ENCODE measurements at places on chromosomes 2 and 18.

DNA sequence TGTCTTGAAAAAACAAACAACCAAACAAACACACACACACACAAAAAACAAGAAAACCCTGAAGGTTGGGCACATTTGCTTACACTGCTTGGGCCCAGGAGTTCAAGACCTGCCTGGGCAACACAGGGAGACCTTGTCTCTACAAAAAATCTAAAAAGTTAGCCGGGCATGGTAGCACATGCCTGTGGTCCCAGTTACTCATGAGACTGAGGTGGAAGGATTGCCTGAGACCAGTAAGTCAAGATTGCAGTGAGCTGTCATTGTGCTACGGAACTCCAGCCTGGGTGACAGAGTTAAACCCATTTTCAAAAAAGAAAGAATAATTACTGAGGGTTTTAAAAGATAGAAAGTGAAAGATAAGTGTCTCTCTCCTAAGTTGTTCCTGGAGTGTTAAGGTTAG is 103.4 kb downstream of the MBD5 start:
- no peak for DNase-seq

DNA sequence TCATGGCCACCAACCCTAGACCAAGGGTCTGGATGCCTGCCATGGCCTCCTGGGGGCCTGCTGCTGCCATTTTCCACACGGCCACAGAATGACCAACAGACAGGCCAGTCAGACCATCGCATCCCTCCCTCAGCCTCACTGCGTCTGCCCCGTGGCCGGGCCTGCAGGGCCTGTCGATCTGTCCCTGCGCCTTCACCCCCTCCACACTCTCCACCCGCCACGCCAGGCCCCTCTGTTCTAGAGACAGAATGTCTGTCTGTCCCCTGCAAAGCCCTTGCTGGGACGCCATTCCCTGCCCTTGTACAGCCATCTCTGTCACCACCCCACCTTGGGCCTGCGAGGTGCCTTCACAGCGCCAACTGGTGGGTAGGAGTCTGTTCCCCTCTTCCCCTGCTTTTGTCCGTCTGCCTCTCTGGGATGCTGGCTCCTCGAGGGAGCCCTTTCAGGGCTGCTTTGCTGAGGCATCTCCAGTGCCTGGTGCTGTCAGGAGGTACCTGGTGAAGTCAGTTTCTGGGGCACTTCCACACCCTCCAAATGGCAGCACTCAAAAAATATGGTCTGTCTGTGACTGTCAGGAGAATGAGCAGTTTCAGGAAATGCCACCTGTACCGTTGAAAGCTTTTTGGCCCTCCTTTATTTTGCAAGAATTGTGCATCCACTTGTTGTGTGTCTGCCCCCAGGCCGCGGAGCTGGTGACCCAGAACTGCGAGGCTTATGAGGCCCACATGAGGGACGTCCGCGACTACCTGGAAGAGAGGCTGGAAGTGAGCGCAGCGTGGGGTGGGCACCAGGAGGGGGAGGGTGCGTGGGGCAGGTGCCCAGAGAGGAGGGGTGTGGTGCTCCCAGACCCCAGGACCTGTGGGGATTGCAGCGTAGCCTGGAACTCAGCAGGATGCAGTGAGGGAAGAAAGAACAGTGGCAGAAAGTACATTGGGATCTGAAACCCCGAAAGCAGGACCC is 6.7 kb upstream of the ESPNL start:
- no peak for DNase-seq

DNA sequence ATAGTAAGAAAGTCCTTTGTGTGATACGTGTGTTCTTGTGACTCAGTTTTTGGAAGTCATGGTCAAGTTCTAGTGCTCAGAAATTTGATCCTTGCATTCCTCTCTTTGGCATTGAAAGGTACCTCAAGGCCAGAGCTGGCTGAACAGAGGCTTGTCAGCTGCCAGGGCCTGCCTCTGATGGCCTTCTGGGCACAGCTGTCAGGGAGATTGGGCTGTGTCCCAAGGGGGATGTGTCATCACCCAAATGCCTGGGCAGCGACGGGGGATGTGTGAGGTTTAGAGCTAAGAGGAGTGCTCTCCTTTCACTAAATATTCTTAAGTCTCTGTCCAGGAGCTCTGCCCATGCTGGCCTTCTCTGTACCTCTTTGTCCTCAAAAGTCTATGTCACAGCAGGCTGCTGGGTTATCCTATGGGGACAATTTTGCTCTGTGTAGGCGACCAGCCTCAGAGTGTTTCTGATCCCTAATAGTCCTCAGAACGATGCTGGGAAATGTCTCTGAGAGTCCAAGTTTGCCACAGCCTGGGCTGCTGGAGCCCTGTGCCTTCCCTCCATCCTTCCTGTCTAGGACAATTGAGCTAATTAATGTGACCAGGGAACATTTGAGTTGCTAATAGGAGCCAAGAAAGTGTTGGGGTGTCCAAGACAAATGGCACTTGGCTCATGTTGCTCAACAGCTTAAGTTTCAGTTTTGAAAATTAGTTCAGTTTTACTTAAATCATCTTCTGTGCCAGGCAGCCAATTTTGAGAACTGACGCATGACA is 115.4 kb upstream of the ZNF521 start:
- peak; percentile 72 for DNase-seq

GRCh38 chr2:73385123-73385503 is 523 bp upstream of the ALMS1 start:
- no peak for DNase-seq

DNA sequence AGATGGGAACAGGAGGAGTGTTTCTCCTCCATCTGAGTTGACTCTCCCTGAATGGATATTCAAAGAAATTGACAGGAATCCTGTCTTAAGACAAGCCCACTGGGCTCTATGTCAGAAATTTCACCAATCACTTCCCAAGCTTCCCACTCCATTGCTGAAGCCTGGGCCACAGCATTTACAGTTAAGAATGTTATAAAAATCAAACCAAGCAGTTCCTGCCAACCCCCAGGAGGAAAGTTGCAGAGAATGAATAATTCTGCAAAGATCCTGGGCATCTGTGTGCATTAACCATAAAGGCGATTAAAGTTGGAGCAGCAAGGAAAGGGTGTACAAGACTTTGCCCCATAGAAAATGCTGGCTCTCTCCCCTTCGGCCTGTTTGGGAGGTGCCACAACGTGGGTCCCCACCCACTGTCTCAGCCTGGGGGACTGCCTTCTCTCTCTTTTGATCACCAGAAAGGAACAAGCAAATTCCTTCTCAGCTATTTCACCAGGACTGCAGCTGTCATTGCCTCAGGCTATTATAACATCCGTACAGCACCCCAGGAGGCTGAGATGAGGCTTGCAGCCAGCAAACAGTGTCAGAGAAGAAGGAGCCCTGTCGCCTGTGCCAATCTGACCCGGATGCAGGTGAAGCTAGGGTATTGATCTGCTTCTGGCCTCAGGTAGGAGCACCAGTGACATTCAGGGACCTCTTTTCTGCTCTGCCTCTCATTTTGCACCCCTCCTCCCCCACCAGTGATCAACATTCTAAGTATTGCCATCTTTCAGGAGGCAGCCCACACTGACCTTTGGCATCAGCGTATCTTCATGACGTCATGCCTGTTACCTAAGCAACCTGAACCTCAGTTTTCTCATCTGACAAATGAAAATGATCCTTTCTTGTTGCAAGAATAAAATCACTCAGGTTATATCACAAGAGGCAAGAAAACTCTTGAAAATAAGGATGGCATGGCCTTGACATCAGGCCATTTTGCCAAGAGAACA is 219.0 kb downstream of the SH3BP4 start:
- no peak for DNase-seq

GRCh38 chr2:164080486-164080885 is 344.7 kb upstream of the FIGN start:
- no peak for DNase-seq

DNA sequence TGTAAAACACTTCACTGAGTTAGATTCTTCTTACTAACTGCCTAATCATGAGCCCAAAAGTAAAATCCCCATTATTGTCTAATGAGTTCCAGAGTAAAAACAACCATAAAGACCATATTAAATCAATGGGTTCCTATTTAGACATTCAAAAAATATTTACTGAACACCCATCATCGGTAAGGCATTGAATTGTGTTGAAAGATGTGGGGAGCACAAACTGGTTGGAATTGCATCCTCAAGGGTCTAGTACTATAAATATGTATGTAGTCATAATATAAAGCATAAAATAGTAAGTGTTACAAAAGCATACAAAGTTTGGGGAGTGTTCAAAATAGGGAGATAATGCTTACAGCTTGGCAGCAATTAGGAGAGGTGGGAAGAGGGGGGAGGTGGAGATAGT is 3.0 kb upstream of the MARCHF4 start:
- no peak for DNase-seq

- no peak for DNase-seq
These were observed 3.7 kb downstream of the CLEC4F start for GRCh38 chr2:70816726-70817125.

- no peak for DNase-seq
These were observed 16.6 kb upstream of the GALNT1 start for GRCh38 chr18:35564795-35565453.

DNA sequence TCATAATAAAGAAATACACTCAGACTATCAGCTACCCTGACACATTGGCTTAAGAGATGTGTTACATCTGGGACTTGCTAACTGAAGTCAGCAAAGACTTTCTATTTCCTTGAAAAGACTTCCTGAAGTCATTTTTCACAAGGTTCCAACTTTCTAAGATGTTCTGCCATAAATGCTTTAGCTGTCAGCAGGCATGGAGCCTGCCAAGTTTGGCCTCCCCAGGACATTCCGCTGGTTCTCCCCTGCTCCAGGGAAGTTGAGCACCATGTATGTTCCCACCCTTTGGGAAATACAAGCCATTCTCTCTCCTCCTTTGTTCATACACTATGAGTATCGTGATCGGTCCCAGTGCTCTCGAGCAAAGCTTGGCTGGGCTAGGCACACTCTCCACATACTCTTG is 202.7 kb upstream of the CCDC68 start:
- DNase-seq, result peak; percentile 15

DNA sequence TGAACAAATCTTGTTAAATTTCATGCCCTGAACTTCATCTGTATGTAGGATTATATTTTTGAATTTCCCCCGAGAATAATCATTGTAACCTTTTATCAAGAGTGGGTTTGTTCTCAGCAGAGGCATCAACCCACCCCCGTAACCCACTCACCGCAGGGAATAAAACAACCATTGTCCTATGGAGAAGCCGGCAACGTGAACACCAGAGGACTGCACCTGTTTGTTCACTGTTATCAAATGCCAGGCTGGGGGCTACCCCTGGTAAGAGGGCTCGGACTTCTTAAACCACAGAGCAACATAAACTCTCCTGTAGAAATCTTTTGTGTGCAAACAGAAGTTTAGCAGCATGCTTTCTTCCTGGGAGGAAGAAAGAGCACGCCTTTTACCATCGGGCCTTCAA is 610.4 kb downstream of the ERBB4 start:
- DNase-seq, result no peak

GRCh38 chr2:137357634-137358033 is 592.3 kb downstream of the THSD7B start:
- DNase-seq, result no peak

- DNase-seq, result no peak
These were observed 6.8 kb downstream of the DNAJB2 start for GRCh38 chr2:219285894-219286425.

DNA sequence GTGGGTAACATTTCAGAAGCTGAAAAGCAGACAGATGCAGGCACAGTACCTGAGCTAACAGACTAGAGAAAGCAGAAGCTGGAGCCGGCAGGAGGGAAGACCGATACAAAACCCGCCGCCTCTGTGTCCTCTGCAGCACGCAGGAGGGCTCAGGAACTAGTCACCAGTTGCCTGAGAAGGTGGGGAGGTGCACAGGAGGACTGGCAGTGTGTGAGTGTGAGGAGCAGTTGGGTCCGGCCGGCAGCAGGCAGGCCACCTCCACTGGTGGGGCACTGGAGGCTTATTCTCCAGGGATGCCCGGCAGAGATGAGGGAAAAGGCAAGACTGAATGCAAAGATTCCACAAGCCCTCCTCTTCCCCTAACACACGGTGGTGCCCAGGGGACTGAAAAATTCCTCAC is 18.2 kb downstream of the ERCC3 start:
- no peak for DNase-seq

GRCh38 chr2:120452131-120452530 is 106.2 kb downstream of the INHBB start:
- DNase-seq, result no peak

GRCh38 chr2:12008425-12009061 is 262.1 kb downstream of the LPIN1 start:
- DNase-seq, result no peak

- DNase-seq, result no peak
These were observed 9.9 kb downstream of the GPN1 start for GRCh38 chr2:27638709-27639108.

DNA sequence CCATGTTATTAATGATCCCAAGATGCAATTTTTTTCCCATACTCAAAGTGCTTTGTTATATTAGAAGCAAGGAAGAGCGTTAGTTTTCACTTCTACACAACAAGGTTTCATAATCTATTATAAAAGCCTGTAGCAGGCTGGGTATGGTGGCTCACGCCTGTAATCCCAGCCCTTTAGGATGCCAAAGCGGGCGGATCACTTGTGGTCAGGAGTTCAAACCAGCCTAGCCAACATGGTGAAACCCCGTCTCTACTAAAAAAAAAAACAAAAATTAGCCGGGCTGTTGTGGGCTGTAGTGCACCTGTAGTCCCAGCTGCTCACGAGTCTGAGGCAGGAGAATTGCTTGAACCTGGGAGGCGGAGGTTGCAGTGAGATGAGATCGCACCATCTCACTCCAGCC is 19.0 kb upstream of the SERPINB2 start:
- DNase-seq, result no peak

- DNase-seq, result no peak
These were observed 233.2 kb upstream of the PARD3B start for GRCh38 chr2:204312105-204312504.

GRCh38 chr2:178761759-178762371 is 45.4 kb downstream of the TTN start:
- DNase-seq, result no peak

Data from left ventricle myocardium inferior (tissue), 1 donor.